ENCODE measurements at places on chromosomes 16 and 17.

GRCh38 chr16:729768-730665, 3.1 kb downstream of the HAGHL start:
- no peak for DNase-seq

DNA sequence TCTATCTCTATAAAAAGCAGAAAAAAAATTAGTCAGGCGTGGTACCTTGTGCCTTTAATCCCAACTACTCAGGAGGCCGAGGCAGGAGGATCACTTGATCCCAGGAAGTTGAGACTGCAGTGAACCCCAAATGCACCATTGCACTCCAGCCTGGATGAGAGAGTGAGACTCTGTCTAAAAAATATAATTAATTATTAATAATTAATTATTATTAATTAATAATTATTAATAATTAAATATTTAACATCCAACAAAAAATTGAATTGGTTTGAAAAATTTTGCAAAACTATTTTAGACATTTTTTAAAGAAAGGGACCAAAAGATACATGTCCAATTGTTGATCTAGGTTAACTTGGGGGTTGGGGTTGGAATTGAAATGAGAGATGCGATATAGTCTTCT, 51.0 kb downstream of the MYH3 start:
- no peak for DNase-seq

- no peak for DNase-seq
Measured at GRCh38 chr16:65388592-65388991, 266.7 kb upstream of the CDH11 start.

DNA sequence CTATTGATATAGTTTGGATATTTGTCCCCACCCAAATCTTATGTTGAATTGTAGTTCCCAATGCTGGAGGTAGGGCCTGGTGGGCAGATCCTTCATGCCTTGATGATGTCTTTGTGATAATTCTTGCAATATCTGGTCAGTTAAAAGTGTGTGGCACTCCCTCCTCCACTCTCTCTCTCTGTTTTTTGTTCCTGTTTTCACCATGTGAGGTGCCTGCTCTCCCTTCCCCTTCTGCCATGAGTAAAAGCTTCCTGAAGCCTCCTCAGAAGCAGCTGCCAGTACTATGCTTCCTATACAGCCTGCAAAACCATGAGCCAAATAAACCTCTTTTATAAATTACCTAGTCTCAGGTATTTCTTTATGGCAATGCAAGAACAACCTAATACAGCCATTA, 47.3 kb downstream of the TOM1L2 start:
- no peak for DNase-seq
